ENCODE measurements at places on chromosomes 6 and 20.

- no peak for DNase-seq
Measured at GRCh38 chr6:48667797-48668196, 556.8 kb upstream of the PTCHD4 start.

GRCh38 chr20:39112178-39112743 is 150.1 kb downstream of the DHX35 start:
- no peak for DNase-seq

DNA sequence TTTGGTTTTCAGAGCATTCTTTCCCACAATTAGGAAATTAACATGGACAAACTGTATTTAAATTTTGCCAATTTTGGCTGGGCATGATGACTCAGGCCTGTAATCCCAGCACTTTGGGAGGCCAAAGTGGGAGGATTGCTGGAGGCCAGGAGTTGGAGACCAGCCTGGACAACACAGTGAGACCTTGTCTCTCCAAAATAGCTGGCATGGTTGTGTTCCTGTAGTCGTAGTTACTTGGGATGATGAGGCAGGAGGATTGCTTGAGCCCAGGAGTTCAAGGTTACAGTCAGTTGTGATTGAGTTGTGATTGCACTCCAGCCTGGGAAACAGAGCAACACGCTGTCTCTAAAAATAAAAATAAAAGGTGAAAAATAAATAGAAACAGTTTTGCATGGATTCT is 15.0 kb downstream of the PANK2 start:
- DNase-seq = no peak

GRCh38 chr6:43702534-43703440 is 15.2 kb upstream of the MRPS18A start:
- DNase-seq = no peak

GRCh38 chr6:10495029-10495428 is 26.1 kb upstream of the GCNT2 start:
- DNase-seq = no peak

- no peak for DNase-seq
Measured at GRCh38 chr6:89678531-89678930, 40.0 kb upstream of the LYRM2 start.

DNA sequence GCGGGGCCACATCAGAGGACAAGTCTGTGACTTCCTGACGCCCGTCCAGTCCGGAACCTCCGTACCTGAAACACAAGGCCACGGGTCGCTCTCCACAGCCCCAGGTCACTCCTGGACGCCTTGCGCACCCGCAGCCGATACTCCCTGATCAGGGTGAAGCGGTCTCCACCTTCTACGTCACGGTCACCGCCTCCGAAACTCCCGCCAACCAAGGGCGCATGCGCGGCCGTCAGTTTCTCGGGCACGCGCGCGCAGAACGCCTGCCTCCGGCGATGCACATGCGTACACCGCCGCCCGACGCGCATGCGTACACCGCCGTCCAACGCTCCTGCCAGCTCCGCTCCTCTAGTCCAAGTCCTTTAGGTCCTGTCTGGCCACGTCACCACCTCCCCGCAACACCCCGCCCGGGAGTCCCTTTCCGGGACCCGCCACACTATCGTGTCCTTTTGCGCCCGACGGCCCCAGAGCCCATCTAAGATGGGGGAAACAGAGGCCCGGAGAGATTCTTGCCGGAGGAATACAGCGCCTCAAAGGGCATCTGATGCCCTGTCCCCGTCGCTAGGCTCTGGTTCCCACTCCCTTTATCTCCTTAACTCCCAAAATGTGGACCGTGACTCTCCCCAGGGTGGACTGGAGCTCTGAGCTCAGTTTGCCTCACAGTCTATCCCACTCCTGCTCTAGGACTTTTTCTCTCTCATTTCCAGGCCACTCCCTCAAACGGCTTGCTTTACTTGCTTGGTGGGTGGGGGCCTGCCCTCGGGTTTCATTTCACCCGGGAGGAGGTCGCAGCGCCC is at the start of gene DSN1:
TSS of gene DSN1 (minus strand) at position 167 of the 794 bp plus-strand sequence. CDS start 2,305 bp downstream, outside the sequence.
- DNase-seq = peak; percentile 98

DNA sequence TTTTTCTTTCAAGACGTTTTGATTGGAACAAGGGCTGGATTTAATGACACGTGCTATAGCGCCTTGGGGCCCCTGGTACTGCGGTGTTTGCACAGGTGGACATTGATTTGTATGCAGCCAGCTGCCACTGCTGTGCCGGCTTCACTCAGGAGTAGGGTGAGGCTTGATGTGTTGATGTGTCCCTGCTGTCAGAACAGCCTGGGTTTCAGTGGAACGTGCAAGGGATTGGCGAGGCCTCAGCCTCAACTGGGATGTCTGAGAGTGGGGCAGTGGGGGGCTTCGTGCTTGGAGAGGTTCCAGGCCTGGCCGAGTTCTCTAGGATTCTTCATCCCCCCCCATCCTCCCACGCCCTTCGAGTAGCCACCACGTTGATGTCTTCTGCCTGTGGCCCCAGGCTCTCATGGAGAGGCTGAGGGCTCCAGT is 23.0 kb downstream of the PYGB start:
- no peak for DNase-seq

- no peak for DNase-seq
Measured at GRCh38 chr6:135568379-135568778, 70.8 kb upstream of the AHI1 start.

GRCh38 chr6:80442366-80442765 is 335.9 kb downstream of the BCKDHB start:
- DNase-seq = no peak

GRCh38 chr20:50491926-50492634 is 18.1 kb upstream of the PTPN1 start:
- no peak for DNase-seq

GRCh38 chr6:4253604-4254231 is 118.3 kb upstream of the ECI2 start:
- DNase-seq = no peak

DNA sequence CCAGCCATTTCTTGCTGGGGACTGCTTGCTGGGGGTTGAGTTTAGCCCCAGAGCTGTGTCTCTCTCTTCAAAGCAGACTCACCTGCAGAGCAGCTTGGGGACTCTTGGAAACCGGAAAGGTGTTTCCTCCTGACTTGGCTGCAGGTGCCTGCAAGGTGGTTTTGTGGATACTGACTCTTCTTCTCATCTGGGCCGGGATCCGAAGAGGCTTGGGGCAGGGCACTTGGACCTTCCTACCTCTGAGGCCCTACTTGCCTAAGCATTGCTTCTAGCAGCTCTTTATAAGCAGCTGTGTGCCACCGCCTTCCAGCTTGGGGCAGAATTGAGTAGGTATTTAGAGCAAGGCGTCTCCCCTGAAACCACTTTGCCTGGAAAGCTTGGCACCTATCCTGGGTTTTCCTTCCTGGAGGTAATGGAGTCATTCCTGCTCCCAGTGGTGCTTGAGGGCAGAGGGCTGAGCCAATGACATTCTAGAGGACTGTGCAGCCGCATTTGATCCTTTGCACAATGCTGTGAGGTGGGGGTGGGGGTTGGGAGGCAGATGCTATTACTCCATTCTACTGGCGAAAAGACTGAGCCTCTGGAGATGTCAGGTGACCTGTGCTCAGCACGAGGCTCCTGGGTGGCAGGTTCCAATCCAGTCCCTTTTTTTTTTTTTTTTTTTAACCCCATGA is 3.4 kb upstream of the CTSZ start:
- DNase-seq = no peak

DNA sequence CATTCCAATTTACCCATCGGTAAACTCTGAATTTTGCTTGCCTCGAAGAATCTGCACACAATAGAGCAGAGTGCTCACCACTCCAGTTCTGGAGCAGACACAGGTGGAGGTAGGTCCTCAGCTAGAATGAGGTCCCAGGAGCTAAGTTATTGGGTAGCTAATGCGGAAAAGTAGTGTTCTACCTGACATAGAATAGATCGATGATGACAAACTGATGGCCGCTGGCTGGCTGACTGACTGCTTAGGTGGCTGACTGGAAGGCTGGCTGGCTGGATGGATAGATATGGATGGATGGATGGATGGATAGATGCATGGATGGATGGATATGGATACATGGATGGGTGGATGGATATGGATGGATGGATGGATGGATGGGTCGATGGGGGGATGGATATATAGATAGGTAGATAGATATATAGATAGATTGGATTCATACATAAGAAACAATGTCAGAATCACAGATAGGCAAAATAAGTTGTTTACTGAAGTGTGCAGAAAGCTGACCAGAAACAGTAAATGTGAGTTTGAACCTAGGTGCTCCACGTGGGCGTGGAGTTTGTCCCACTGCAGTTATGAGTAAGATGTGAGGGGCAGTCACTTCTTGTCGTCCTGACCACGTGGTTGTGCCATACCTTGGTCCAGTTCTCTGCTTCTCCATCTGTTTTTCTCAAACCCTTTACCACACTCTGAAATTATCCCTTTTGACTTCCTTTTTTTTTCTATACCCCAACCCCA is 62.1 kb downstream of the TBXT start:
- no peak for DNase-seq

- no peak for DNase-seq
Measured at GRCh38 chr20:44461142-44461802, 14.4 kb upstream of the TTPAL start.

GRCh38 chr6:111604259-111605099 is 1.2 kb downstream of the TRAF3IP2 start:
- no peak for DNase-seq

DNA sequence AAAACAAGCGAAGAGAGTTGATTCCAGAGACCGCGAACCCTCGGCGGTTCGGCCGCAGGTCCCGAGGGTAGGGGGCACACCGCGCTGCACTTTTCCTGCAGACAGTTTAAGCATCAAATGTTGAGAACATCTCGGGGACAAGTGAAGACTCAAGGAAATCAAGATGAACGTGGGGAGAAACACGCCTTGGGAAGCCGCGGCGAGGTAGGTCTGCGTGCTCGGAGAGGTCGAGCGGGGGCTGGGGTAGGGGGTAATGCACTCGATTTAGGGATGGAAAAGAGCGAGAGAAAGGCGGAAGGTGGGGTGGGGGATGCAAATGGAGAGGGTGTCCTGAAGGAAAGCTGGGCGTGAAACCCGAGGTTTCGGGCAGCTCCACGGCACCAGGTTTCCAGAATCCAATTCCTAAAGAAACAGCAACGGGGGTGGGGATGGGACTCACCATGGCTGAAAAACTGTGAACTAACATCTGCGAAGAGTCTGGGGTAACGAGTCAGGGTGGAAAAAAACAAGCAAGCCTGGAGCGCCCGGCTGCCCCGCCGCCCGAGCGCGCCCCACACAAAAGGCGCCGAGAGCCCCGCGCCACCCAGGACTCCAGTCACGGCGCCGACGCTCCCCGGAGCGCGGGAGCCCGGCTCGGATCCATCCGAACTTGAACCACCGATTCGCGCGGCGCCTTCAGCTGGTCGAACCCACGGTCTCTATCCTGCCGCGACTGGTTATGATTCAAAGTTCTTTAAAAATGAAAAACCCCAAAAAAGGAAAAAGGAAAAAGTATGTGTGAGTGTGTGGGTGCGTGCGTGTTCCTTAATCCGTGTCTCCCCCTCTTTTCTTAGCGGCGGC is 3.5 kb downstream of the TFAP2A start:
- DNase-seq = no peak

- DNase-seq = no peak
Measured at GRCh38 chr20:56520180-56520579, 4.4 kb upstream of the FAM209A start.

DNA sequence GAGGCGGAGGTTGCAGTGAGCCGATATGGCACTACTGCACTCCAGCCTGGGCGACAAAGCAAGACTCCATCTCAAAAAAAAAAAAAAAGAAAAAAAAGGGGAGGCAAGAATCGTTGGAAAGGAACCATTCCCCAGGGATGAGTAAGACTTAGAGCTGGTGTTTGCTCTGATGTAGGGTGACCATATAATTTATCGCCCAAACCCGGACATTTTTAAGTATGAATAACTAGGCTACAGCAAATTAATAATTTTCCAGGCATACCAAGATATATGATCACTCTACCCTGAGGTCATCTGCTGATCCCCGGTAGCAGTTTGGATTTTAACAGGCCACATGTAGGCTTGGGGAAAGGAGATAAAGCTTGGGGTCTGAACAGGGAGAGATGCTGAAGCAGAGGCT is 260.9 kb downstream of the BTBD9 start:
- DNase-seq = no peak

- DNase-seq = peak; percentile 20
Measured at GRCh38 chr20:50191544-50192363, 1.1 kb downstream of the CEBPB start.

GRCh38 chr6:9657994-9658393 is 756.9 kb downstream of the TFAP2A start:
- no peak for DNase-seq

- no peak for DNase-seq
Measured at GRCh38 chr6:157877149-157877548, 54.1 kb downstream of the SNX9 start.

DNA sequence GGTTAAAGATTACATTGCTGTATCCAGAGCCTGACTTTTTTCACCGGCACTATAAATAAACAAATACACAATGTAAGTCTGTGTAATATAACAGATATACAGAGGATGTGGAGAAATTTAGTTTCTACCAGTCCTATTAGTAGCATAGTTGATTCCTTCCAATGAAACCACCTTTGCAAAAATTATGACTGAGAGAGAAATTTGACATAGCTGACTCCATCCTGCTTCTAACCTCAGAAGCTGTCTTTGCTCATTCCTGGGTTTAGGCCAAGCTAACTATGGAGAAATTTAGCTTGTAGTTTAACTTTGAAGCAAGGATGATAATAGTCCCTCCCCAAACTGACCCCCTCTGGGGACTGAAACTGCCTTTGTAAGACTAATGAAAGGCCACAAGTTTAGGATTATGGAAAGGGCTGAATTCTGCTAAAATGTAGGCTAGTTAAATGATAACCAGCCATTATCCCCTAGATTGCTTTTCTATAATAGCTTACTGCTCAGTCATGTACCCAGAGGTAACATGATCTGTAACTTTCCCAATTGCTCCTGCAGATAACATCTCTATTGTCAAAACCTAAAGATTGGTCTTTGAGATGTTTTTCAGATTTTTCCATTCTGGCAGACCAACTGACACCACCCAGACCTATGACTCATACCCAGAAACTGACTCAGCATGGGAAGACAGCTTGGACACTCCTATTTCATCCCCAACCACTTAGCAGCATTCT is 172.8 kb upstream of the ARG1 start:
- no peak for DNase-seq

GRCh38 chr20:64038565-64039292 is 2.7 kb downstream of the C20orf204 start:
- peak; percentile 51 for DNase-seq

- DNase-seq = no peak
Measured at GRCh38 chr6:42224222-42225028, 6.8 kb upstream of the MRPS10 start.

- DNase-seq = no peak
Measured at GRCh38 chr6:42293386-42293977, 75.8 kb upstream of the MRPS10 start.

DNA sequence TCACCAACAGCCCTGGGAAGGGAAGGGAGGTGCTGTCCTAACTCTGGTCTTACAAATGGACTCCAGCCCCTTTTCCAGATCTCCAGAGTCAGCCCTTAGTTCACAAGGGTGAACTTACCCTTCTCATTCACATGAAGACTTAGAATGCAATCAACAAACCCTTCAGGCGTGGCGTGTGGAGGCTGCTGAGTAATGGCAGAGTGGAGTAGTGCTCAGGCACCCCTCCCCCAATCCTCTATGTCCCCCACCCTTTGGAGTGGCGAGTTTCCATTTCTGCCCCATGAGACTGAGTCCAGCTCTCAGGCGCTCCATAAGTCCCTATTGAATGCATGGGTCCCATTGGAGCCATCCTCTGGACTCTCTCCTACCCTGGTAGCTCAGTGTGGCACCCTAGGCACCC is 3.3 kb downstream of the SNAI1 start:
- no peak for DNase-seq

Measured in stimulated activated CD8-positive, alpha-beta memory T cell treated with anti-CD3 and anti-CD28 coated beads, Interleukin-7, amount 100 ng/mL, for 1 hour (primary cell).